ENCODE measurements at places on chromosomes 6 and 20. TPM values are rescaled to one million over a fixed set of nuclear protein-coding genes. Genes with fewer than 3 reads are reported as not detected.

PRSS16 gene
- total RNA-seq: 4.7 TPM

SEMG1 gene
- not detected for total RNA-seq

C6orf132 gene
- total RNA-seq: 1.7 TPM

ZNF391 gene
- total RNA-seq: 0.25 TPM

RIPPLY2 gene
- total RNA-seq: 0.64 TPM

STK38 gene
- total RNA-seq: 19.3 TPM

PPP1R10 gene
- total RNA-seq: 35.0 TPM

NHSL1 gene
- total RNA-seq: 2.7 TPM

ENPP1 gene
- total RNA-seq: 1.0 TPM

IRF4 gene
- total RNA-seq: 0.14 TPM

OPRM1 gene
- not detected for total RNA-seq

BFSP1 gene
- total RNA-seq: 4.5 TPM

HSPA1L gene
- 2.1 TPM for total RNA-seq

CRISP3 gene
- not detected for total RNA-seq

OR2B6 gene
- 0.15 TPM for total RNA-seq

Measured in A549 treated with CpdA at 1 μM for 4 hours (cell line).